Dermis microvascular lymphatic vessel endothelial cell (primary cell): ENCODE measurements at places on chromosomes 1 and 21. TPM values are rescaled to one million over a fixed set of nuclear protein-coding genes. Genes with fewer than 3 reads are reported as not detected.

The NBPF4 gene
- total RNA-seq = not detected in 2 replicates

The FMO1 gene
- not detected in 2 replicates for total RNA-seq

The TRAF3IP3 gene
- total RNA-seq = not detected in 2 replicates

The TNFRSF4 gene
- 1.5 and 3.7 TPM in 2 replicates for total RNA-seq

The ITLN2 gene
- total RNA-seq = not detected in 2 replicates

The MR1 gene
- total RNA-seq = 1.5 and 1.9 TPM in 2 replicates

The PROX1 gene
- total RNA-seq = 56.4 and 112 TPM in 2 replicates

The CRYAA gene
- total RNA-seq = not detected in 2 replicates

The LEFTY1 gene
- not detected in 2 replicates for total RNA-seq

The MAN1C1 gene
- 0.26 and 0.89 TPM in 2 replicates for total RNA-seq

The C1orf87 gene
- total RNA-seq = not detected in 2 replicates

The S1PR1 gene
- total RNA-seq = 184 and 254 TPM in 2 replicates

The GPR25 gene
- total RNA-seq = not detected in 2 replicates

The FNDC5 gene
- 0.25 and 0.51 TPM in 2 replicates for total RNA-seq

The USH2A gene
- total RNA-seq = not detected in 2 replicates

The GLMP gene
- total RNA-seq = 52.4 and 80.7 TPM in 2 replicates

The CASQ1 gene
- not detected in 2 replicates for total RNA-seq

The MSH4 gene
- 0.13 TPM in 2 replicates for total RNA-seq

The SYDE2 gene
- 4.0 and 6.1 TPM in 2 replicates for total RNA-seq

The OPTC gene
- not detected in 2 replicates for total RNA-seq

The PIGR gene
- total RNA-seq = not detected in 2 replicates

The CNR2 gene
- not detected in 2 replicates for total RNA-seq

The RHD gene
- 0.13 and 0.25 TPM in 2 replicates for total RNA-seq

The AVPR1B gene
- not detected in 2 replicates for total RNA-seq

The OR10K1 gene
- not detected in 2 replicates for total RNA-seq

The VWA5B1 gene
- total RNA-seq = not detected in 2 replicates

The METTL18 gene
- 3.4 and 4.7 TPM in 2 replicates for total RNA-seq

The KCNA3 gene
- not detected in 2 replicates for total RNA-seq

The TFF3 gene
- total RNA-seq = 204 and 290 TPM in 2 replicates

The FAM78B gene
- 0.26 and 0.38 TPM in 2 replicates for total RNA-seq

The ASCL5 gene
- not detected in 2 replicates for total RNA-seq

The CLIC6 gene
- not detected in 2 replicates for total RNA-seq

The GJB5 gene
- not detected in 2 replicates for total RNA-seq

The SLC6A17 gene
- 2.4 and 2.7 TPM in 2 replicates for total RNA-seq

The KIF2C gene
- 9.7 and 21.3 TPM in 2 replicates for total RNA-seq

The LAD1 gene
- not detected in 2 replicates for total RNA-seq

The KLHL21 gene
- 9.4 and 19.7 TPM in 2 replicates for total RNA-seq

The MPZ gene
- 1.5 and 2.0 TPM in 2 replicates for total RNA-seq

The DMBX1 gene
- not detected in 2 replicates for total RNA-seq

The CRYBG2 gene
- 0.25 and 0.51 TPM in 2 replicates for total RNA-seq

The UROD gene
- 266 and 281 TPM in 2 replicates for total RNA-seq

The SV2A gene
- total RNA-seq = 1.3 and 3.5 TPM in 2 replicates
